ENCODE measurements at places on chromosomes 5 and 9.
A peak's percentile ranks its signal among the peaks of the same experiment; 100 is the strongest.

GRCh38 chr9:71861618-71862017 lies 49.4 kb downstream of the ABHD17B start:
- no peak for DNase-seq

DNA sequence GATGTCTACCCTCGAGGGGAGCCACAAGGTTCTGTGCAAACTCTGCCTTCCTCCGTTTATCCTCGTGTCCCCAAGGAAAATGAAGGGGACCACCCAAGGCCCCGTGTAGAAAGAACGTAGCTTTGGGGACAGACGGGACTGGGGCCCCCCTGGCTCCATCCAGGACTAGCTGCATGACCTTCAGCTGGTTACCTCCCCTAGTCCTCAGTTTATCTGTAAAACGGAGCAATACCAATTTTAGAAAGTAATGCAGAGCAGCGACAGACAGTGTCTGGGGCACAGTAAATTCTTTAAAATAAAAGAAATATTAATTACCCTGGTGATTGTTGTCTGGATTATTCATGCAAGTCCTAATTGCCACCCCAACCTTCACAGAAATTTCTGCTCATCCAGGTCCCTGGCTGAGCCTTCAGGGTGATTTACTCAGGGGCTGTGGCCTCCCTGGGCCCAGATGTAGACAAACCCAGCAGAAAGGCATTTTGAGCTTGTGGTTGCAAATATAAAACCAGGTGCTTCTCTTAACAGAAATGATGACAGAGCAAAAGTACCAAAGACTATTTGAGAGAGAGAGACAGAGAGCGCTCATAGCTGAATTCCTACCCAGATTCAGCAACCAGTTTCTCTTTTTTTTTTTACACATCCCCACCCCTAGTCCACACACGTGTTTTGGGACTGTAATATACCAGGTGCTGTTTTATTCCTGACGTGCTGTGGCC lies 155.1 kb upstream of the SMIM23 start:
- no peak for DNase-seq

DNA sequence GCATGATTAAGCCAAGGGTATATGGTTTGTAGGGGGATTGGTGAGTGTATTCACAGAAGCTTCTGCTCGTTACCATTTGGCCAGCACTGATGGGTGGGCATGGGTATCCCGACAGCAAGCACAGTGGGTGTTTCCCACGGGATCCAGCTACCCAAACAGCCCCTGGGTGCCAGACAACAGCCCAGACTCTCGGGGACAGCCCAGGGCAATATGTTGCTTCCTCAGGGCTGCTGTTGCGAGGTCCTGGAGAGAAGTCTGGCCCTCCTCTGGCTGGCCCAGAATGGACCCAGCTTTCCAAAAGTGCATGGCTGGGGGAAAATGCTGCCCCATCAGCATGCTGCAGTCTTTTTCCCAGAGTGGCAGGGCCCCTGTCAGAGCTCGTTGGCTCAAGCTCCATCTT lies 247.0 kb downstream of the IRX1 start:
- no peak for DNase-seq

DNA sequence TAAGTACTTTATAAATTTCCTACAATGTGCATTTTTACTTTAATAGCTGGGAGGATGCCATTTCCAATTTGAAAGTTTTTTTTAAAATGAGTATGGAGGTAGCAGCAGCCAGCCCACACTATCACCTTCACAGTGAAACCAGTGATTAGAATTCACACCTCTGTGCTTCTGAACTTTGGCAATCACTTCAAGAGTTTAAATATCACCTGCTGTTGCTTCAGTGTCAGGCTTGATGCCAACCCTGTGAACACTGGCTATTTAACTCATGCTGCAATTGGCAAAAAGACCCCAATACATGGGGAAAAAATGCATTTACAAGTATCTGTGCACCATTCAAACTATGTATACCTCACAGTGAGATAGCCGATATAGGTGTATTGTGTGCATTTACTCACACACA lies 57.4 kb downstream of the CDK5RAP2 start:
- peak; percentile 56 for DNase-seq

- no peak for DNase-seq
These were observed 727 bp upstream of the DNAJA1 start for GRCh38 chr9:33024126-33024965.

GRCh38 chr9:127884427-127884911 lies 7.0 kb upstream of the AK1 start:
- DNase-seq, result no peak

DNA sequence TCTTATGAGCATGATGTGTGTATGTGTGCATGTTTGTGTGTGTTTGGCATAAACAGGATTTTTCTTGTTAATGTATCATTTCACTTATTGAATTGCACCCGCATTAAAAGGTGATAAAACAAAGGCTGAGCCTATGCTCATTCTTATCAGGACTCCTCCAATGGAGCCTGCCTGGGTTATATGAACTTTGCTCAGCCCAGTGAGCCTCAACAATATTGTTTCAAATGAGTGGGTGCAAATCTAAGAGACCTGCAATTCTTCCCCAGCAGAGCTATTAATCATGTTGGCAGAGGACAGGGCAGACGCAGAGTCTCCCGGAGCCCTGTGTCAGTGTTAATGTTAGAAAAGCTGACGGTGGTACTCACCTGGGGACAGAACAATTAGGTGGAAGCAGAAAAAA lies 71.6 kb downstream of the SH3RF2 start:
- no peak for DNase-seq

DNA sequence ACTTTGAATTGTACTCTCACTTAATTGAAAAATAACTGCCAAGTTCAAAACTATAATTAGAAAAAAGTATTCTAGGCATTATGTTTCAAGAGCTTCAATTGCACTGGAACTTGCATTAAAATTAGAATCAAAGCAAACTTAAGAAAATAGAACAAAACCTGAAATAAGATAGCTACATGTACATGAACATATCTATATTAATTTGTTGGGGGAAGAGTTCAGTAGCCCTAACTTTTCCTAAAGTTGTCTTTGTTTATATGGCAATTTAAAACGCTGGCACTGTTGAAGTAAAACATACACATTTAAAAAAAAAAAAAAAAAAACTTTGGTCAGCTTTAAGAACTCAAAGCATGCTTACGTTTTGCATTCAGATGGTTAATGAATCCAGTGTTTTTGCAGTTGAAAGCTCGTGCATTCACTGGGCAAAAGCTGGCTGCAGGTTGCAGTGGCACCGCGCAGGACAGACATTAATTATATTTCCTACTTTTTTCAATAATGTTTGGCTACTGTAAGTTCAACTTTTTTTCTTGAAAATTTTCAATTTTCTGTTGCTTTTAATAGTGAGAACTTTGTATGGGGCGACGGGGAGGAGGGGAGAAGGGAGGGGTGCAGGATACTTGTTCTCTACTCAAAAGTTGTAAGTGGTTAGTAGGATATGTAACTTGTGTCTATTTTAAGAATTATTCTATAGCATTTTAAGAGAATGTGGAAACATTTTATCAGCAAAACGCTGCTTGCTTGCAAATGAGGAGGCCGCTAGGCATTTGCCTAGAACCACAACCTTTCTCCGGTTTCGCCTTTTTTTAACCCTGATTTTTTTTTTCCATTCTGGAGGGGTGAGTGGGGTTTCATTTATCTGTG lies 3.9 kb downstream of the NR2F1 start:
- no peak for DNase-seq

GRCh38 chr5:126912616-126913200 lies 117.7 kb downstream of the MARCHF3 start:
- no peak for DNase-seq

GRCh38 chr5:135139381-135140134 lies 105.5 kb upstream of the PITX1 start:
- DNase-seq, result no peak

DNA sequence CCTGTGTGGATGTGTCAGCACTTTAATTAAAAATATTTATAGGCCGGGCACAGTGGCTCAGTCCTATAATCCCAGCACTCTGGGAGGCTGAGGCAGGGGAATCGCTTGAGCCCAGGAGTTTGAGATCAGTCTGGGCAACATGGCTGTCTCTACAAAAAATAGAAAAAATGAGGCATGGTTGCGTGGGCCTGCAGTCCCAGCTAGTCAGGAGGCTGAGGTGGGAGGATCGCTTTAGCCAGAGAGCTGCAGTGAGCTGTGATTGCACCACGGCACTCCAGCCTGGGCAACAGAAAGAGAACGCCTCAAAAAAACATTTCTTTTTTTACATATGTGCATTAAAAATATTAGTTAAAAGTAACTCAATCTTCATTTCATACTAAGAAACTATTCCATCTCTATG lies 6.2 kb downstream of the TBC1D9B start:
- DNase-seq, result no peak

- no peak for DNase-seq
These were observed 101.6 kb upstream of the DPYSL3 start for GRCh38 chr5:147611483-147611882.

DNA sequence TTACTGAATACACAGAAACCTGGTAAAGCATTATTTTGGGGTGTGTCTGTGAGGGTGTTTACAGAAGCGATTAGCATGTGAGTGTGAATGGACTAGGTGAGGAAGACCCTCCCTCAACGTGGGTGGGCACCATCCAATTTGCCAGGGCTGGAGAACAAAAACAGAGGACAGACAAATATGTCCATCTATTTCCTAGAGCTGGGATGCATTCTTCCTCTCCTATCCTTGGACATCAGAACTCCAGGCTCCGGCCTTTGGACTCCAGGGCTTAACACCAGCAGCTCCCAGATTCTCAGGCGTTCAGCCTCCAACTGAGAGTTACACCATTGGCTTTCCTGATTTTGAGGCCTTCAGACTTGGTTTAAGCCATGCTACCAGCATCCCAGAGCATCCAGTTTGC lies 65.8 kb upstream of the CHD1 start:
- DNase-seq, result no peak

DNA sequence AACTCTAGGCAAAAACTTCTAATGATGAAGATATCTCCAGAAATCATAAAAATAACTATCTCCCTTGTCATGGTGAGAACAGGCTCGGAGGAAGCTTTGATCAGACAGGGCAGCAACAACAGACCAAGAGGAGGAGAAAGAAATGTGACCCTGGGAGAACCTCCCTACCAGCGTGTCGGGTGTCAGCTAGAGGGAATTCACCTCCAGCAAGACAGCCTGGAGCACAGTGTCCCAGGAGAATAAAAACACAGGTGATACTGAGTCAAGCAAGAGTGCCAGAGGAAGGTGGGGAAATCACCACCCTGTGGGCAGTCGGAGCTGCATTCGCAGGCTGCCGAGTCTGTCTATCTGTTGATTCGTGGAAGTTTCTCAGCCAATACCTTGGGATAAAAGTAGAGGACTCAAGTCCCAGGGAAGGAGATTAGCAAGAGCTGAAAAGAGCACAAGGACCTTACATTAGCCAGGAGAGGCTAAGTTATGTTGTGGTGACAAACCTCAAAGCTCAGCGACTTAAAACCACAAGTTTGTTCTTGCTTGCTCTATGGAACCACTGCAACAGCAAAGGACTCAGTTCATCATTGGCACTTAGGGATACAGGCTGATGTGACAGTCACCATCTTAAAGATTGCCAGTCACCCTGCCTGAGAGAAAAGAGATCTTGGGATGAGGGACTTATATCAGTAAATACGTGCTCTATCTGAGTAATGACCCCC lies 598.3 kb downstream of the CCDC171 start:
- no peak for DNase-seq

DNA sequence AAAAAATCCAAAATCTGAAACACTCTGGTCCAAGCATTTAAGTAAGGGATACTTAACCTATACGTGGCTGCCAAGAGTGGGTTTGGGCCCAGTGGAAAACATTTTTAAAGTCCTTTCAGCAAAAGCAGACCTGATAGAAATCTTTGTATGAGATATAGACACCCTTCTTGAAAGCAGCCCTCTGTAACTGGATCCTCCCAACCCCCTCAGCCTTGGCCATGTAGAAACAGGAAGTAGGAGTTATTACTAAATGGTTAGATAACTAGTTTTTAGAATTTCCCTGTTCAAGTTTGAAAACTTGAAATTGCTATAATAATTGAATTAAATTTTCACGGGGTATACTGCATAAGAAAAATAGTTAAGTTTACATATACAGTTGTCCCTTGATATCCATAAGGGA lies 111.3 kb upstream of the PCA3 start:
- DNase-seq, result no peak

DNA sequence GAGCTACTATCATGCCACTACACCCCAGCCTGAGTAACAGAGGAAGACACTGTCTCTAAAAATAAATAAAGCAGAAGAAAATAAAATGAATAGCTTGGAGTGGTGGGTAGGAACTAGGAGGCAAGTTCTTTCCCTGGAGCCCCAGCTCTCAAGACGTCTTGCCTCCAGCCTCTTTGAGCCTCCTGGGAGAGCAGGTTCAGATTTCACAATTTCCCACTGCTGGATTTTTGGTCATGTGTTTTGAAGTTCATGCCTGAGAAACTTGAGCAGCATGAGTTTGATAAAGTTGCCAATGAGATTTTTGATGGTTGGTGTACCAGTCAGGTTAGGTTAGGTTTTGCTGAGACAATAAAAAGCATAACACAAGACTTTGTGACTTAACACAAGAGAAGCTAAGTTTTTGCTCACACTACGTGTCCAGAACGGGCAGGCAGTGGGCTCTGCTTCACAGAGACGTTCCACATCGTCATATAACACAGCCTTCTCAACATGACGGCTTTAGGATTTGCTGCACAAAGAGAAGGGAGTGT lies 4.1 kb upstream of the CCDC69 start:
- DNase-seq, result no peak

DNA sequence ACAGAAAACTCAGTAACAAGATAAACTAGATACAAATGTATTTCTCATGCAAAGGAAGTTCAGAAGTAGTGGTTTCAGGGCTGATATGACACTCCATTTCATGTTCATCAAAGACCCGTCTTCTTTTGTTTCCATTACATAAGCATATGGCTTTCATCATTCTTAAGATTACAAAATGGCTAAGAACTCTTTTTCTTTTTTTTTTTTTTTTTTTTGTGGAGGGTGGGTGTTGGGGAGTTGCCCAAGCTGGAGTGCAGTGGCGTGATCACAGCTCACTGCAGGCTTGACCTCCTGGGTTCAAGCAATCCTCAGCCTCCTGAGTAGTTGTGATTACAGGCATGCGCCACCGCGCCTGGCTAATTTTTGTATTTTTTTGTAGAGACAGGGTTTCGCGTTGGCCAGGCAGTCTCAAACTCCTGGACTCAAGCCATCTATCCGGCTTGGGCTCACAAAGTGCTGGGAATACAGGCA lies 22.0 kb upstream of the PTBP3 start:
- DNase-seq, result no peak

GRCh38 chr5:139787568-139788293 lies 7.9 kb upstream of the PSD2 start:
- peak; percentile 87 for DNase-seq

DNA sequence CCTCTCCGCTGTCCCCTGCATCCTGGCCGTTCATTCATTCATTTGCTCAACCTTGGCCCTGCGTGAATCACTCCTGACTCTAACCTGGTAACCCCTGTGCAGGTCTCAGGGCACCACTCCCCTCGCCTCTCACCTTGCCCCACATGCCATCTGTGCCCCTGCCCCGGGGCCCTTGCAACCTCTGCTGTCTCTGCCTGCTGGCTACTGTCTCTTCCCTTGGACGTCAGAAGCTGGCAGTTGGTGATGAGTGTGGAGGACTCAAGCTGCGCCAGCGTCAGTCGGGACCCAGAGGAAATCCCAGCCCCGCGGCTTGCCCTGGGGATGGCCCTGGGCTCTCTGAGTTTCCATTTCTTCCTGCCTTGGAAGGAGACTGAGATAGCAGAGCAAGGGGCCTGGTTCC lies 154.9 kb downstream of the OLFM1 start:
- DNase-seq, result no peak

GRCh38 chr5:56688402-56688801 lies 126.9 kb upstream of the MAP3K1 start:
- no peak for DNase-seq

All from left lobe of liver (tissue), 2 donors.